SK-MEL-5 (cell line): ENCODE measurements at places on chromosomes 7 and 10. TPM values are rescaled to one million over a fixed set of nuclear protein-coding genes. Genes with fewer than 3 reads are reported as not detected.

DNA sequence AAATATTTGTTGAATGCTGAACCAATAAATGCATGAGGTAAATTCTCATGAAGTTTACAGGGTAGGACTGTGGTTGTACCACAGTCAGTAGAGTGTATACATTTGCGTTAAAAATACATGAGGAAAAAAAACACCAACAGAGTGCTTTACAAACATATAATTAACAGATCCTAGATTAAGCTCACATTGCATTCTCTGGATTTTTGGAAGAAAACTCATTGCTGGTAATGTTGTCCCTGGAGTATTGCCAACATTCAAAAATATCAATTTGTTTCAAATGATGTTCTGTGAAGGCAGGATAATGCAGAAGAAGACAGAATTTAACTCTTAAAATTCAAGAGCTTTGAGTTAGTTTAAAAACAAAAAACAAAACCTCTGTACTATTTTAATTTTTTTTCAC lies 95.5 kb downstream of the MBL2 start:
- DNase-seq, result no peak

- DNase-seq, result no peak
Observed at GRCh38 chr7:34224281-34224680, 318.9 kb downstream of the BMPER start.

The FAM13C gene
- 0.21 and 0.67 TPM in 2 replicates for total RNA-seq

The TSPAN15 gene
- total RNA-seq, result 2.1 and 3.7 TPM in 2 replicates

The OR2F1 gene
- total RNA-seq, result not detected in 2 replicates
